ENCODE measurements at places on chromosomes 3 and 15.

GRCh38 chr15:65413760-65414144 is 9.0 kb downstream of the IGDCC4 start:
- no peak for DNase-seq

DNA sequence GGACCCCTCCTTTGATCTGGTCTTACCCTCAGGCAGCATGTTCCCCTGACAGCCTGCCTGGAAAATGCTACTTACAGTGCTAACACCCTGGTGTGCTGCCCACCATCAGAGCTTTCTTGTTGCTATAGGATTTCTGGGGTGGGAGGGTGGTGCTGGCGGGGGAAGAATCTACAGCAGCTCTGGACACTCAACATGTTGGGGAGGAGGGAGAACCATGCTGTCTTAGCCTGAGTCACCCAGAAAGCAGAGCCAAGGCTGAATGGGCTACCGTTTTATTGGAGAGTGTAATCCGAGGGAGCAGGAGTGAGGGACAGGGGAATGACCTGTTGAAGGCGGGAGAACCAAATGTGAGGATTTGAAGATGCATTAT is 45.6 kb downstream of the MFSD1 start:
- DNase-seq: no peak

DNA sequence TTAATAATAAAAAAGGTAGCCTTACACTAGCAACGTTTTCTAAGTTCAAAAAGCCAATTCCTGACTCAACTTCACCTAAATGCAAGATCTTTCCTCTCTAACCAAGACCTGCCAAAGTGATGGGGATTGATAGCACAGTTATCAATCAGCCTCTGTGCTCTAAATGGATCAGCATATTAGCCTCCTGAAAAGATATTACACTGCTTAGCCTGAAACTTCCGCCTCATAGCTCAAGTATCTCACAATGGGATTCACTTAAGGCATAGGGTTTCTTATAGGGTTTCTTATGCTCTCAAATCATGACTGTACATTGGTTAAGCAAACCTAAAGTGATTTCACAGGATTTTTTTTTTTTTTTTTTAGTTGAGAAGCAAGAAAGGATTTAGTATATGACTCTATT is 436 bp upstream of the SLC9A9 start:
- DNase-seq: no peak

DNA sequence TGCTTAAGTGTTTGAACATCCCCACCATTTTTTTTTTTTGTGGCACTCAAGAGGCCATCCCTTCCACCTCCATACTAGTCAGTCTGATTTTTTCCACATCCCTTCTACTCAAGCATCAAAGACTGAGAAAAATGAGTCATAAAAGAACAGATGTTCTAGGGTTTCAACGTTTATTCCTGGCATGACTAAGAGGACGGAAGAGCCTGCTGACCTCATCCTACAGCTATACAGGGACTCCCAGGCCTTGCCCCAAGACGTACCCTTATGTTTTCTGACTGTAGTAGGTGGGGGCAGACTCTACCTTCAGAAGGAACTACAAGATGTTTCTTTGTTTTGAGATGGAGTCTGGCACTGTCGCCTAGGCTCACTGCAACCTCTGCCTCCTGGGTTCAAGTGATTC is 3.3 kb upstream of the ITPKA start:
- DNase-seq: peak; percentile 98

DNA sequence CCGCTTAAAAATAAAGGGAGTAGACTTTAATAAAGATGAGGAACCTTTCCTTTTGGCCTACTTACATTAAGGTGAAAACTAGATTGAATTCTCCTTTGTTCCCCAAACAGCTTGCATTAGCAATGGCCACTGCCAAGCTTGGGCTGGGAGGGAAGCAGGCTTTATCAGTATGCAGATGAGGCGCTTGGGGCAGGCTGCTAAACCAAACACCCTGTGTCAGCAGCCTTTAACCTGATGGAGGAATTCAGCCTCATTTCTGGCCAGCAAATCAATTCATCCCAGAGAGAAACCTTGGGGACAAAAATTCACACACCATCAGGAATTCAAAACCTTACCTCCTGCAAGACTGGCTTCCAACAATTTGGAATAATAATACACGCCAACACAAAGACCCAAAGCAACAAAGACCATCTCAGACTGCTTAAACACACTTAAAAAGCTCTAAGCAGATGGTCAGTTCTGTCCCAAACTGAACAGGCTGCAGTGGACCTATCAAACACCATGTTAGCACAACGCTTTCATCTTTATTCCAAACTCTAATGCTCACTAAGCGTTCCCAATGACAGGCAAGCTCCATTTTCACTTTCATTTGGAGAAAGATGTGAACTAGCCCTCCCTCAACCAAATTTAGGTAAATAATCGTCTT is 255.1 kb upstream of the CMC1 start:
- no peak for DNase-seq

- DNase-seq: no peak
These were observed 239.5 kb downstream of the GAP43 start for GRCh38 chr3:115862849-115863248.

DNA sequence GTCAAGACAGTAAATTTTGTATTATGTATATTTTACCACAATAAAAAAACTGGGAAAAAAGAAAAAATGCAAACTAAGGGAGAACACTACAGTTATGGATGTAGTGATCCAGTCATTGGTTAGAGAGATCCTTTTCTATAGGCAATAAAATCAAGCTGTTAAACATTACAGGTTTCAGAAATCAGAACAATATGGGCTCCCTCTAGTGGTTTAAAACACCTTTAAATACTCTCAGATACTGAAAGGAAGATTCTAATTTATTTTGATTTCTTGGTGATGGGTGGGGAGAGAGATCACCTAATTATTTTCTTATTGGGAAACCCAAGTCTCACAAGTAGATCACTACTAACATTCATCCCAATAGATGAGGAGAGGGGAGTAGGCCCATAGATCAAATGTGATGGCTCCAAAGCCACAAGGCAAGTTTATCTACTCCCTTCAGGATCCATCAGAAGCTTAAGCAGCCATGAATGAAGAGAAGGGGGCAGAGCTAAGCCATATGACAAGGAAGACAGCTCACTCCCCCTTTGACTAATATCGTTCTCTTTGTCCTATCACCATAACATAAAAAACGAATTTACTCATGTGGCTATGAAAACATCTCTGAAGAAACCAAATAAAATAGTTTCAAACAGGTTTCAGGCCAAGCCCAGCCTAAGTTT is 118.6 kb downstream of the ANO10 start:
- DNase-seq: peak; percentile 75

DNA sequence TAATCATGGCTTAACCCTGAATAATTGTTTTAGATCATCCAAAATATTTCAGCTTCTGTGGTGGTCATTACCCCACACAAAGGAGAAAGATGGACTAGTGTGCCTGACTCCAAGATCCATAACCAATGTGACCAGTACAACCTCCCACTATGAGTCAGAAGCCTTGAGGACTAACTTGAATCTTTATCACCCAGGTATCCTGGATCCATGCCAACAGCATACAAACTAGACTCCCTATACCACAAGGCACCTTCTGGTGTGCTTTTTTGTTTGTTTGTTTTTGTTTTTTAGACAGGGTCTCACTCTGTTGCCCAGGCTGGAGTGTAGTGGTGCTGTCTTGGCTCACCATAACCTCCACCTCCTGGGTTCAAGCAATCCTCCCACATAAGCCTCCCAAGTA is 317.7 kb downstream of the VPS13C start:
- no peak for DNase-seq

GRCh38 chr3:56813653-56813960 is 11.9 kb upstream of the ARHGEF3 start:
- no peak for DNase-seq

GRCh38 chr15:92142242-92143232 is 251.1 kb upstream of the ST8SIA2 start:
- no peak for DNase-seq

DNA sequence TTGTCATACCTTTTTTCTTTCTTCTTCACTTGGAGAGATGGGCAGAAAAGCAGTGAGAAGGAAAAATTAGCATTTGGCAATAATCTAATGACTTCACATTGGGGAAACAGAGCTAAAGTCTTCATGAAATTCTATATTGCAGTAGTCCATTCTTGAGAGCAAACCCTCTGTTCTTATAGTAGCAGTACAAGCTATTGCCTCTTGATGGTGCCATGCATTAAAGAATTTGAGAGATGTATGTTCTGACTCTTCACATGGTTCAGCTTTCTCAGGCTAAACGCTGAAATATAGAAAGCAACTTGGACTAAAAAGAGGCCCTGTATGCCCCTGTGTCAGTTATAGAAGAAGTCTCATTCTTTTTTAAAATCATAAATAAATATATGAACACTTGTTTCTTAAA is 36.0 kb downstream of the PHLDB2 start:
- peak; percentile 76 for DNase-seq

DNA sequence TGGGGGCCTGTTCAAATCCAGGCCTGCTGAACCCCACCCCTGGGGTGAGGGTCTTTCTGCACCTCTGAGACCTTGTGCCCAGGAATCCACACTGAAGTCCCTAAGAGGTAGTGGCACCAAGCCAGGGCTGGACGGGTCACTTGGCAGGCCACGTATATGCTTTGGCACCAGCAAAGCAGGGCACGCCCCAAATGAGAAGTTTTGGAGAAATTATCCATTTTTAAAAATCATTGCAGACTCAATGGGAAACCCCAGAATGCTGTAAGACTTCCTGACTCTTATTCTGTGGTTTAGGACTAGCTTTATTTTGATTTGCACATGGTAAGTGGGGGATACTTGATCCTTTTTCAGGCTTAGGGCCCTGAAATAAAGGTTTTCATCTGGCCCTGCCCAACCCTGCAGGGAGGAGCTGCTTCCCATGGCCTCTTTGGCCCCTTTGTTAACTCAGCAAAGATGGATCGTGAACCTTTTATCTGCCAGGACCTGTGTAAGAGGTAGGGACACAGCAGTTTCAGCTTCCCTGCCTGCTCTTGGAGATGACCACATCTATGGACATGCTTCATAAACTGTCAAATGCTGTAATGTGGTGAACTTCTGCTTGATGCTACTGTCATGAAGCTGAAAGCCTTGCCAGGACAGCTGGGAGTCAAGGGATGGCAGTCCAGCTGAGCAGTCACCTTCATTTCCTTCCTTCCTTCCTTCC is 88.0 kb downstream of the HMG20A start:
- no peak for DNase-seq

GRCh38 chr3:168794427-168794826 is 698.7 kb upstream of the GOLIM4 start:
- peak; percentile 55 for DNase-seq

DNA sequence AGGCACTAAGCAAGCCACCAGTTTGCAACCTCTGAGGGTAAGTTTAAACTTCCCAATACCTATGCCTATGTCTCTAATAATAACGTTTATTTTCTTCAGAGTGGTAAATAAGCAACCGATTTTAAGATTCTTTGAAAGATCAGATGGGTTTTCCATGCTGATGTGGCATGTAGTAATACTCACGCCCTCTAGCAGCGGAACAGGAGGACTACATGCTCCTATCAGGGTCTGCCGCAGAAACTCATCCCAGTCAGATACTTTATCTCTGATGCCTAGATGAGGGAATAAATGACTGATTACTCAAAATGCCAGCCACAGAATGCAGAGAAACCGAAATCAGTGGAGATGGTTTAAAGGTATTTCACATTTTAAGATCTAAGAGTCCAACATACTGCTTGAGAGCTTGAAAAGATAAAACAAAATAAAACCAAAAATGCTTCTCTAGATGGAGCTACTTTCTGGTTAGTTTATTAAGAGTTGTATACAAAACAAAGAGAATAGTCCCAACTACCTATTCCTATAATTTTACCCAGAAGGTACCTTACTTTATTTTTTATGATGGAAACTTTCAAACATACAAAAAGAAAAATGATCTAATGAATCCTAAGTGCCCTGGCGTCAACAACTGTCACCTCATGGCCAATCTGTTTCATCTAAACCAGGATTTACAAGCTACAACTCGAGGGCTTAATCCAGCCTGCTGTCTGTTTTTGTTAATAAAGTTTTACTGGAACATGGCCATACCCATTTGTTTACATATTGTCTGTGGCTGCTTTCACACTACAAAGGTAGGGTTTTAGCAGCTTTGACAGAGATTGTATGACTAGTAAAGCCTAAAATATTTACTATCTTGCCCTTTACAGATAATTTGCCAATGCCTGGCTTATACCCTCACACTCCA is 37.5 kb upstream of the STIMATE start:
- peak; percentile 38 for DNase-seq

DNA sequence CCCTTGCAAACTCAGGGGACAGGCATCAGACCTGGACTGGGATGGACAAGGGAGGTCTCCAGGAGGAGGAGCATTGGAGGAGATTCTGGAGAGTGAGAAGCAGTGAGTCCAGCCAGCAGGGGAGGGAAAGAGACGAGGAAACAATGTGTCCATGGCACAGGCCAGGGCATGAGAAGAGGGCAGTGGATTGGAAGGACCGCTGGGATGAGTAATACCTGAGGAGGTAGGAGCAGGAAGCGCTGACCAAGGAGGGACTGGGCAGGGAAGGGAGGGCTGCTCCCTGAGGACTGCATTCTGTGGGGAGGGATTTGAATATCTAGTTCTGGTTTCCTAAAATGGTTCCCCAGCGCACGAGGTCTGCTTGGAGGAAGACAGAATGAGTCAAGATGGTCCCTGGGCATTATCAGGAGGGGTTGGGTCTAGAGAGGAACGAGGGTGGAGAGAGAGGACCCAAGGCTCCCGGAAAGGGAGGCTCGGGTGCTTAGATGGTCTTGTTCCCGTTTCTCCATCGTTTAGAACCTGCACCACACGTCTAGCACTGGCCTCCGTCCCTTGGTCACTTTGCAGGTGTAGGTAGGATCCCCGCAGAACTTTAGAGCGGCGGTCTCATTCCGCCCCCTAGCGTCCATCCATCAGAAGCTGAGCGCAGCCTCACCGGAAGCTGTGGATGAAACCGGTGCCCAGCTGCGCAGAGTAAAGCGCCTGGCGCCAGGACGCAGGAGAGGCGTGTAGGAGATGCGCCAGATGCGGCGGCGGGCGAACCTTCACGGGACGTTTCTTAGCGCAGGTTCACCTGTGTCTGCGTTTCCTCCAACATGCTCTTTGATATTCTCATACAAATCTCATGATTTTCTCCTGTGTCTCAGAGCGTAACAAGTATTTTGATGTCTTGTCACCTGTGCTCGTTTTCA is 190.7 kb upstream of the NDN start:
- DNase-seq: peak; percentile 8

- no peak for DNase-seq
These were observed 378.2 kb upstream of the THBS1 start for GRCh38 chr15:39202641-39203040.

GRCh38 chr15:93026380-93026817 is 62.6 kb downstream of the RGMA start:
- DNase-seq: no peak

DNA sequence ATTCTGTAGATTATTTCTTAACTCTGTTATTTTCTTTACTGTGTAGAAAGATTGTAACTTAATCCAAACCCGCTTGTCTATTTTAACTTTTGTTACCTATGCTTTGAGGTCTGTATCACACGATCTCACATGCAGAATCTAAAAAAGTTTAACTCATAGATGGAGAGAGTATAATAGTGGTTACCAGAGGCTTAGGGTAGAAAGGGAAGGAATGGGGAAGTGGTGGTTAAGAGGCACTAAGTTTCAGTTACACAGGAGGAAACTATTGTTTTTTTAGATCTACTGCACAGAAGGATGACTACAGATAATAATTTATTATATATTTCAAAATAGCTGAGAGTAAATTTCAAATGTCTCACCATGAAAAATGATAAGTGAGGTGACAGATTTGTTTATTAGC is 515.2 kb downstream of the RSL24D1 start:
- no peak for DNase-seq

GRCh38 chr3:44104668-44105321 is 136.9 kb upstream of the TOPAZ1 start:
- peak; percentile 1 for DNase-seq

GRCh38 chr3:120144267-120144666 is 50.0 kb upstream of the GSK3B start:
- DNase-seq: no peak

Measured in kidney capillary endothelial cell (primary cell).